Activated CD8-positive, alpha-beta T cell treated with anti-CD3 and anti-CD28 coated beads for 36 hours (primary cell): ENCODE measurements at places on chromosomes 7 and 10. TPM values are rescaled to one million over a fixed set of nuclear protein-coding genes. Genes with fewer than 3 reads are reported as not detected.

Gene SPDYE2
- not detected for total RNA-seq

Gene AKR1C3
- 0.29 TPM for total RNA-seq

Gene AFAP1L2
- 4.9 TPM for total RNA-seq

Gene BMPER
- not detected for total RNA-seq

Gene CPED1
- total RNA-seq: not detected

Gene PRF1
- 113 TPM for total RNA-seq

Gene GIMAP2
- 42.7 TPM for total RNA-seq

Gene TMEM213
- total RNA-seq: not detected

Gene ZNF487
- 1.9 TPM for total RNA-seq

Gene TBC1D12
- 0.20 TPM for total RNA-seq

Gene HECW1
- not detected for total RNA-seq

GRCh38 chr7:156896388-156897022 is 3.5 kb upstream of the LMBR1 start:
- H3K36me3 ChIP-seq: no peaks in the 10 kb centered on the region
- no peak overlapping the region for H3K4me3 ChIP-seq
- no peak for DNase-seq
- peaks cover 1% of the 10 kb centered on the region for H3K27me3 ChIP-seq
- H3K27ac ChIP-seq: no peak overlapping the region

DNA sequence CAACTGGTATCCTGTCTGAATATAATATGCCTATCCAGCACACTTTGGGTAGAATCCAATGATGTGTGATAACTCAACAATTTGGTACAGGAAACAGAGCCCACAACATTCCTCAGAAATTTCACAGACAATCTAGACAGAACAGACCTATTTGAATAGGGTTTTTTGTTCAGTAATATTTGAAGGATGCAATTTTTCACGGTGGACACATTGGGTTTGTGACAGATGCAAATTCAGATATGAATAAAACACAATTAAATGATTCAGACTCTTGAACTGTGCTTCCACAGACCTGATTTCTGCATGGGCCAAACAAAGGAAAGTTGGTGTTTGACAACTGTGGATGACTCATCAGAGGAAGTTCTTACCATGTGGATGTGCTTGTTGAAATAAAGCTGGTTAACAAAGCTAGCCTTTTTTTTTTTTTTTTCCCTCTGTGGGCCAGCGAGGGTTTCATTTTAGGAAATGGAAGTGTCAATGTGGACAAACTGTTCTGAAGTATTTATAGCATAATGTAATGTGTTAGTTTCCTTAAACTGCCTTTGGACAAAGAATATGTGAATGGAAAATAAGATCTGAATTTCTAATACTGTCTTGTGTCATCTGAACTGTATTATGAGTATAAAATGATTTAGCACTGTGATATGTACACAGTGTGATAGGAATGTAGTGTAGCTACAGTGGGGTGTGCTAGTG is 43.2 kb upstream of the FAM133B start:
- peak overlapping the region; percentile 39 for H3K4me3 ChIP-seq
- H3K36me3 ChIP-seq: peaks cover 28% of the 10 kb centered on the region
- peak; percentile 54 for DNase-seq
- H3K27me3 ChIP-seq: no peaks in the 10 kb centered on the region

DNA sequence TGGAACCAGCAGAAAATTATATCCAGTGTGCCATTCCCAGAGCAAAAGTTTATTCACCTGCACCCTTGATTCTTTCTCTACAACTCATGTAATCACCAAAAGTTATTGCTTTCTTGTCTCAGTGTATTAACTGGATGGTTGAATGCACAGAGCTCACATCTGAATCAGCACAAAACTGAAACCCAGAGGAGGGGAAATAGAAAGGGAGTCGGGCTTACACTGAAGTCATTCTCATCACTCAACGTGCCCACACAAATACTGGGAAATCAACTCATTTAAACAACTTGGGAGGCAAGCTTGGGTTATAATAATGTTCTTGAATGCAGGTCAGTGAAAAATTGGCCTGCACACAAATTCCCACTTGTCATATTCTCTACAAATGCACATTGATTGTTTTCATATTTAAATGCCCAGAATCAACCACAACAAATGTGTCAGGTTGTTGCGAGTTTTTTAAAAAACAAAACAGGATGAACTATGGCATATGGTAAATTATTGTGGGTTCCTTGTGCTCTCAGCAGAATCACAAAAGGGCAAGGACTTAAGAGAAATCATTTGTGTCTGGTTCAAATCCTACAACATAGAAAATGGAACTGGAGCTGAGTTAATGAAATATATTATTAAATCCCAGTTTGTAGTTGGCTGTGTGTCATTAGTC is 125.9 kb upstream of the NOBOX start:
- H3K4me3 ChIP-seq: no peak overlapping the region
- peaks cover 5% of the 10 kb centered on the region for H3K4me1 ChIP-seq
- H3K36me3 ChIP-seq: peaks cover 2% of the 10 kb centered on the region
- DNase-seq: no peak
- no peak overlapping the region for H3K27ac ChIP-seq
- H3K27me3 ChIP-seq: no peaks in the 10 kb centered on the region

DNA sequence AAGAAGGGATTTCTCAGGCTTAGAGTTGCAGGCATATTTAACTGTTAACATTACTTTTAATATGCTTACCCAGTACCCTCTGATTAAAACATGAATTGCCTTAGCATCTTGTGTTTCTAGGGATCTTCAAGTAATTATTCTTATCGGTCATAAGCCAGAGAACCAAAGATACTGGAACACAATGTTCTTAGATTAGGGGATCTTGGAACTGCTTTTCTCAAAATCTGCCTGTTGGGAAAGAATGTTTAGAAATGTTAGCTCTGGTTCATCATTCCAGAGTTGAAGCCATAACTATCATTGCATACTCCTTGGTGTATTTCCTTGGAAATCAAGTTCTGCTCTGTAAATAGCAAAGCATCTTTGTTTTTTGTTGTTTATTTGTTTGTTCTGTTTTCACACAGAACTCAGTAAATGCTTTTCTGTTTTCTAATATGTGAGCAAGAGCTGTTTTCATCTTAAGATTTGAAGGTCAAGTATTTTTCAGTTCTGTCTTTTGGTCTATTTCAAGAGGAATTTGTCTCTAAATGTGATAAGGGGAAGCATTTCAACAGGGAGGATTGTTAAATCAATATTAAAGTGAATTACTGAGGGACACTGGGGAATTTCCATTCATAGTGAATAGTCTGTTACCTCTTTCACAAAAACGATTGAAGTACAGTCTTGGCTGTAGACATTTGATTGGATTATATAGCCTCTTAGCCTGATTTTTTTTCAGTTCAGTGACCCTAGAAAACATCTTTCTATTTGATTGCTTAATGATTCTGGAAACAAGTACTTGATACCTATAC is 103.2 kb upstream of the CYP26C1 start:
- H3K4me1 ChIP-seq: no peaks in the 10 kb centered on the region
- no peak for DNase-seq
- H3K27me3 ChIP-seq: no peaks in the 10 kb centered on the region
- no peak overlapping the region for H3K4me3 ChIP-seq
- H3K36me3 ChIP-seq: peaks cover 16% of the 10 kb centered on the region

DNA sequence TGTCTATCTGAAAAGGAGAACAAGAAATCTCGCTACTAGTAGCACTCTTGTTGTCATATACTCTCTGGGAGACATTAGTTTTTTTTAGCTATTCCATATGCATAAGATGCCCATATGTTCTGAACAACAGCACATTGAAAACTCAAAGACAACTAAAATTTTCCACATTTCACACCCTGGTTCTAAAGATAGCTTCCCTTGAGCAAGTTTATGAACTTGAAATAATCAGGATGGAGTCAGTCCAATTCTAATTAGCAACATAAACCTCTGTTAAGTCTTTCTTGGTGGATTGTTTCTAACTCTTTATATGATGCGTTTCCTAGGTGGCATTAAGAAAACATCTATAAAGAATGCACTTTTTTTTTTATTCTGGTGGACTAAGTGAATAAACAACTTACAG is 1095.3 kb downstream of the GRM8 start:
- no peaks in the 10 kb centered on the region for H3K36me3 ChIP-seq
- no peak for DNase-seq
- no peak overlapping the region for H3K4me3 ChIP-seq
- H3K27me3 ChIP-seq: no peaks in the 10 kb centered on the region

DNA sequence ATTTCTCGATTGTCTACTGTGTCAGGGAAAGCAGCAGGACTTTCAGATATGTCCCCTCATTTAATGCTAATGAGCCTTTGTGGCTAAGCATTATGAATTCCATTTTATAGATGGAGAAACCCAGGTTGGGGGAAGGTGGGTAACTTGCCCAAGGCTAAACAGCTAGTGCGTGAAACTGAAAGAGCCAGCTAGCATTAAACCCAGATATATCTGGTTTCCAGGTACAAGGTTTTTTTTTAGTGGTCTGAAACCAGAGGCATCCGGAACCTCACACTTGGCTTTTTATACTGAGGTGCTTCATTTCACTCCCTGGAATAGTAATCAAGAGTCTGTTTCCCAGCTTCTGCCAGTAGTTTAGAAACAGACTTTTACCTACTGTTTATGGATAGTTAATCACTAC is 694.8 kb downstream of the PHTF2 start:
- no peaks in the 10 kb centered on the region for H3K36me3 ChIP-seq
- no peak overlapping the region for H3K27ac ChIP-seq
- no peak overlapping the region for H3K4me3 ChIP-seq
- H3K27me3 ChIP-seq: no peaks in the 10 kb centered on the region

DNA sequence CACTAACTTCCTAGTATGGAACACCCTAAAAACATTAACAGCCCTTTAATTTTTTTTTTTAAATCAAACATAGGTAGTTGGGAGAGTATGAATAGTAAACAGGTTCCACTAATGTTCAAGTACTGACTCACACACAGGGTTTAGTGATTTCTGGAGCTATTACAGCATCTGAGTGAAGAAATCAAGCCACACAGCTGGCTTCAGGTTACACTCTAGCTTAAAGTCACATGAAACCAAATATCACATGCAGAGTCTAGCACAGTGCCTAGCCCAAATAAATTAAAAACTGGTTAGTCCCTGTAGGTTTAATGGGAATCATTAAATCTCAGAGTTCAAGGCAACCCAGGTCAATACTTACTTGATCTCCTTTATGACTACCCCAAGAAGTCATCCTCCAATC is 11.6 kb downstream of the PANK1 start:
- H3K4me1 ChIP-seq: no peaks in the 10 kb centered on the region
- no peaks in the 10 kb centered on the region for H3K27me3 ChIP-seq
- H3K4me3 ChIP-seq: no peak overlapping the region
- DNase-seq: no peak

DNA sequence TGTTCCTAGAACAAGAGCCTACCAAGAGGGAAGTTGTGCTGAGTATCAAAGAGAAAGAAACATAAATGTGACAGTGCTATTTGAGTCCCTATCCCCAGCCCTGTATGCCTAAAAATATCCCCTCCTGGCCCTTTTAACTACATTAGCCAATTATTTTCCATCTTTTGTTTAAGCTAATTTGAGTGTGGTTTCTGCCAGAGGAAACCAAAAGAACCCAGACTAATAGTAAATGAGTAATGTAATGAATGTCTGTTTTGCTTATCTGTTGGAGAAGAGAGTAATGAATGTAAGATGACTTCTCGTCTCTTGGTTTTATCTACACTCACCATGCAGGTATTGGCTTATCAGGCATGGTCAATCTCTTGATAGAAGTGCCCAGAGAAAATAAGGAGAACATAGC is 134.4 kb upstream of the CDK1 start:
- no peak overlapping the region for H3K4me3 ChIP-seq
- H3K36me3 ChIP-seq: no peaks in the 10 kb centered on the region
- peaks cover 2% of the 10 kb centered on the region for H3K4me1 ChIP-seq
- DNase-seq: no peak
- H3K27me3 ChIP-seq: no peaks in the 10 kb centered on the region

- no peak overlapping the region for H3K27ac ChIP-seq
- no peaks in the 10 kb centered on the region for H3K27me3 ChIP-seq
- H3K36me3 ChIP-seq: no peaks in the 10 kb centered on the region
- H3K4me3 ChIP-seq: no peak overlapping the region
- no peaks in the 10 kb centered on the region for H3K4me1 ChIP-seq
- DNase-seq: no peak
Observed at GRCh38 chr10:78853864-78854263, 214.9 kb upstream of the ZMIZ1 start.

DNA sequence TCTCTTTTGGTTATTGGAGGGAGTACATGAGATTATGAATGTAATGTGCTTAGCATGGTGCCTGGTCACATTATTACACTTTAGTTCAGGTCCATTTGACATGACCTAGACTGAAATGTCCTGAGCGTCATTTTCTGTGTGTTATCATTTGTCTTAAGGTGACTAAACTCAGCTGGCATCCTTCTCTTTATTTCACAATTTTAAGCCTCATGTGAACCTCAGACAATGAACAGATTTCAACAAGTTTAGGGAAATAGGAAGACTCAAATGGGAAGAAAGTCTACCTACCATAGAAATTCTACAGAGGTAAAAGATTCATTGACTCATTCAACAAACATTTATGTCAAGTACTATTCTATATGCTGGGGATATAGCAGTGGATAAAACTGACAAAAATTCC is 70.2 kb upstream of the EXOC6 start:
- no peak for DNase-seq
- peaks cover 23% of the 10 kb centered on the region for H3K27me3 ChIP-seq
- H3K36me3 ChIP-seq: no peaks in the 10 kb centered on the region
- no peaks in the 10 kb centered on the region for H3K4me1 ChIP-seq

GRCh38 chr10:30862486-30862885 is 169.2 kb downstream of the ZNF438 start:
- no peak overlapping the region for H3K4me3 ChIP-seq
- H3K4me1 ChIP-seq: no peaks in the 10 kb centered on the region
- H3K27ac ChIP-seq: no peak overlapping the region
- no peaks in the 10 kb centered on the region for H3K36me3 ChIP-seq

DNA sequence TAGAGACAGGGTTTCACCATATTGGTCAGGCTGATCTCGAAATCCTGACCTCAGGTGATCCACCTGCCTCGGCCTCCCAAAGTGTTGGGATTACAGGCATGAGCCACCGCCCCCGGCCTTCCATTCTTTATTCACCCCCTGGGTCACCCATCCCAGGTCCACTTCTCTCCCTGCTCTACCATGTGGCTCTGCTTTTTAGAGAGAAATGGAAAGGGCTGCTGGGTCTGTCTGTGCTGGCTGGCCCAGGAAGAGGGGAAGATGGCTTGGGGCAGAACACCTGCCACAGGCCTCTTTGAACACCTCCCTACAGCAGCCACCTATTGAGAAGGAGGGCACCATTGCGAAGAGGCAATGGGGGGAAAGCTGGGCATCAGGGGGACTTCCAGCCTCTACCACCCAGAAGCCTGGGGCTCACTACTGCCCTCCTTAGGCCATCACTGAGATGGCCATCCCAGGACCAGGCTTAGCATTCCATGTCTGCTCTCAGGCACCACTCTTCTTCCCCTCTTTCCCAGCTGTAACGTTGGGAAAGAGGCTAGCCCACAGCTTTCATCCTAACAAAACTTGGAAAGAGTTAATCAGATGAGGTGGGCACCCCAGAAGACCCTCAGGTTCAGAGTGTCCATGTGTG is 256.3 kb downstream of the GRID1 start:
- H3K27me3 ChIP-seq: no peaks in the 10 kb centered on the region
- H3K4me1 ChIP-seq: no peaks in the 10 kb centered on the region
- no peak overlapping the region for H3K27ac ChIP-seq
- peak; percentile 11 for DNase-seq
- no peak overlapping the region for H3K4me3 ChIP-seq

- H3K4me1 ChIP-seq: no peaks in the 10 kb centered on the region
- no peak for DNase-seq
- peaks cover 6% of the 10 kb centered on the region for H3K27me3 ChIP-seq
- no peak within 1 kb of the TSS for H3K27ac ChIP-seq
Observed at GRCh38 chr10:113751181-113751732, at the start of gene PLEKHS1. Gene PLEKHS1 (plus strand): TSS chr10:113751682. CDS start chr10:113755278, 3,596 bp downstream.
